Right renal pelvis (tissue), 4 donors: ENCODE measurements at places on chromosomes 12 and 14.

DNA sequence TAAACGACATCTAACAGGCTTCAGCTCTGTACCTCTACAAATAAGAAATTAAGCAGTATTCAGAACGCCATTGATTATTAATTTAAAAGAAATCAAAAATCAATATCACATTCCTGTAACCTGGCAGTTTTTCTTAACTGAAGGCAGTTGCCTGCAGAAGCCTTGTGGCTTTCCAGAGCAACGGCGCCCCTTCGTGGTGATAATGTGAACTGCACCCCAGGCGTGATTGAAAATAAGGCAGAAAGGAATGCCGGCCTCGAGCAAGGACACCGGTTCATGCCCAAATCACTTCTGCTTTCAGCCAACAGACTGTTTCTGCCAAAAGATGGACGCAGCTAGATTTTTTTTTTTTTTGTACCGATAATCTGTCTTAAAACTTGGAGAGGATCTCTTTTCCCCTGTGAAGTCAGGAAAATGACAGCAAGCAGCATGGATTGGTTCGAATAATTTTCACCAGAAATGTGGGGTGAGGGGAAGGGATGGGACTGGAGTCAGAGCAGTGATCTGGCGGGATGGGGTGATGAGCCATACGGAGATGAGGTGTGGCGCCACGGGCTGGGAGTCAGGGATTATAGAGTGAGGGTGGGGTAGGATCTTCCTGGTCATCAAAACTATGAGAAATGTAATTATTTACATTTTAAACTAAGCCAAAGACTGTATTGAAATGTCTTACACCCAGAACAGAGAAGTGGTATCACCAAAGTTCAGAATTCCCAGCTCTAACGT is 473.0 kb downstream of the DPF3 start:
- peak; percentile 63 for DNase-seq

DNA sequence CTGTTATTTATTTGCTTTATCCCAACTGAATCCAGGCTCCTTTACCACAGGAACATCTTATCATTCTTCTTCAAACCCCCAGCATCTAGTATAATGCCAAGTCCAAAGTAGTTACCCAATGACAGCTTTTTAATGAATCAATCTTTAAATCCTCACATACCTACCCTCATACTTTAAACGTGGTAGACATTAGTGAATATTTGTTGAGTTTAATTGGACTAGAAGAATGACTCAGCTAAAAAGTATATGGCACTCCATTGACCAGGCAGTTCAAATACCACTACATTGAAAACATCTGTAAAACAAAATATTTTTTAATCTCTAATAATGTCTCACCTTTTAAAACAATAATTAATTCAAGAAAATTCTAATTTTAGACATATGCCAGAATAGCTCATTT is 98.1 kb downstream of the ZFC3H1 start:
- DNase-seq = no peak

- no peak for DNase-seq
Measured at GRCh38 chr12:15851045-15851620, 31.1 kb upstream of the STRAP start.

DNA sequence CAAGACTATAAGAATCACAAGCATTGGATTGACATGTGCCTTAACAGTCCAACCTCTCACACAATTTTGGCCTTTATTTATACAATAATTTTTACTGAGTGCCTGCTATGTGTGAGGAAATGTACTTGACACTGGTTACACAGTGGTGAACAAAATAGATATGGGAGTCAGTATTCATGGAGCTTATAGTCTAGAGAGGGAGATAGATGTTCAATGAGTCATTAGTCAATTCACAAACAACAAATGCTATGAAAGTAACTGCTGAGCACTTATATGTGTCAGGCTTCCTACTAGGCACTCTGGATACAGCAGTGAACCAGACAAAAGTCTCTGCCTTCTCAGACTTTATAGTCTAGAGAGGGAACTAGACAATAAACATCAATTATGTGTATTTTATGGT is 3.7 kb downstream of the CFAP54 start:
- no peak for DNase-seq

GRCh38 chr12:102022286-102022685 is 39.5 kb downstream of the WASHC3 start:
- DNase-seq = no peak

GRCh38 chr14:63032076-63032475 is 13.2 kb downstream of the KCNH5 start:
- no peak for DNase-seq

DNA sequence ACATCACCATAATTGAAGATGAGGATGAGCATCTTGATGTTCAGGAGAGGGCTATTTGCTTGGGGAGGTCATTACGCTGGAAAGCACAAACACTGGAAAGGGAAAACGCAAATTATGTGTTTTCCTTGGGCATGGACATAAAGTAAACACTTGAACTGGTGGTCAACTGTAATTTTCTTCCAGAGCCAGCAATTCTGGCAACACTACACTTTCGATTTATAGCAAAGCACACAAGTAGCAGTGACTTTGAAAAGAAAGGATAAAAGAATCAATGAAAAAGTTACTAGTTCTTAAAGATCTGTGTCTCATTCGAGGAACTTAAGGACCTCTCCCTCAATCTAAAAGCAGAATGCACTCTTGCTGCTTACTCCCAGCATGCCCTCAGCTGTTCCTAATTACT is 2.2 kb downstream of the CLEC14A start:
- no peak for DNase-seq

DNA sequence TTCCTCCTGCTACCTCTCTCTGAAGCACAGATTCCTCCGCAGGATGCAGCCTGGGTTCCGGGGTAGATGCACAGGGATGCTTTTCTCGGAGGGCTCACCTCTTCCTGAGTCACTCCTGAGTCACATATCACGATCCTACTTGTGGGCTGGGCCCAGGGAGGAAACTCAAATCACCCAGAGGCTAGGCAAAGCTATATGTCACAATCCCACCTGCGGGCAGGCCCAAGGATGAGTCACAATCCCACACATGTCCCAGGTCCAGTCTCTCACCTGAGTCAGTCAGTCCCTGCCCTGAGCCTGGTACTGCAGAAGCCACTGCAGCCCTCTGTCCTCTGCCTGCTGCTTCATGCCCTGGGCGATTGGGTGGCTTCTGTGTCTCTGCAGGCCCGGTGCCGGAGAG is 149.0 kb upstream of the GSC start:
- DNase-seq = no peak

- no peak for DNase-seq
Measured at GRCh38 chr14:68247676-68248268, 428.2 kb downstream of the RAD51B start.

DNA sequence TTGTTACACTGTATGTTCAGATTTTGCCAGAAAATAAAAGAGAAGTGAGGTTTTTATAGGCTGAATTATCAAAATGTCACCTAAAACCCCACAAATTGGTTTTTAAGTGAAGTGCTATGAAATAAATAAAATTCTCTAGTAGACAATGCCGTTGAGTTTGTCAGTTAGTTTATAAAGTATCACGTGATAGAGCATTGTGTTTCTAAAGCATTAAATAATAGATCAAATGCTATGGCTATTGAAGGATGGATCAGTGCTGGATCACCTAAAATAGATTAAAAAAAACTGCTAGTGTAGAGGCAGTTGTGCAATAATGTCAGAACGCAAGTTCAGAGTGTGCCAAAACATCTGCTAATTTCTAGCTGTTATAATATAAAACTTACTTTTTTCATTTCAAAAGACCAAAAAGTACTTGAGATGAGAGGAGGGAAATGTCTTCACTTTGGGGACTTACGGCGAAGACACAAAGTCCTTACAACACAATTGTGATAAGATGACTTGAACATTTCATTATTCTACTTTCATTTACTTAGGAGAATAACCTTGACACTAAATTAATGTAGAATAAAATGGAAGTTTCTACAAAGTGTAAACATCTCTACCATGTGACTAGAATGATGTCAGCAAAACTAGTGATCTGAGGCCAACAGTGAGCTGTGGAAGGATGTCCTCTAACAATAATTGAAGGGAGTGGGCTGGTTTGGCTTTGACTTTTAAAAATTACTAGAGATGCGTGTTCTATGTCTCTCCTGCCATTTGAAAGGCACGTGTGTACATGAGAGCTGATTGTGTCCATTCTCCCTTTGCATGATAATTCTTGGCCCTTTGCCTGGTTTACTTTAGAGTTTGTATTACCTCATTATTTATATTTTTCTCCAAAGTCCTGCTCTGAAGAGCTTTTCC is 154.4 kb upstream of the PDE3A start:
- no peak for DNase-seq

DNA sequence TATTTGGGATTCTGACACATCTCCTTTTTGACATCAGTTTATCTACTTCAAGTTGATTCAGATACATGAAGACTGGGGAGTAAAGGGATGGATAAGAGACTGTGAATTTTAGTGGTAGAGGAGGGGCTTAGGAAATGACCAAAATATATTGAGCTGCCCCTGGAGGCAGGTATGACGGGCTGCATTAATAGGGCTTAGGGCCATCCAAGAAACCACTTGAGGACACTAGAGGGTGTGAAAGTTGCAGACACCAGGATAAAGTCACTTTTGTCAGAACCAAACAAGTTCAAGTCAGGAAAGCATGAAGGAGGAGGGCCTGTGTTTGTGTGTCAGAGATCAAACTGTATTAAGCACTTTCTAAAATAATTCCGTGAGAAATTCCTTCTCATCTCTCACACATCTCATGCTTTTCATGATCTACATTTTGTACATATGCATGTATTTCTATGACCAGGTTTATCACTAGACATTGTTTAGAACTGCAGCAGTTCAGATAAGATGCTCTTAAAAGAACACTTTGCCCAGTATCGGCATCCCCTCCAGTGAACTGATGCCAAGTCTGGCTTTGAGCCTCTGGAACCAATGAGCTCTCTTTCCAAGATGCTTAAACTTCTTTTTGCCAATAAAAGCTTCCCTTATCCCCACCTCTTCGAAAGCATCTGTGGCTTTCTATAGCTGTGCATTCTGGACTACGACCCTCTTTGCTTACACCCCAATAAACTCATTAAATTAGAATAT is 136.9 kb downstream of the SLC38A1 start:
- DNase-seq = no peak

DNA sequence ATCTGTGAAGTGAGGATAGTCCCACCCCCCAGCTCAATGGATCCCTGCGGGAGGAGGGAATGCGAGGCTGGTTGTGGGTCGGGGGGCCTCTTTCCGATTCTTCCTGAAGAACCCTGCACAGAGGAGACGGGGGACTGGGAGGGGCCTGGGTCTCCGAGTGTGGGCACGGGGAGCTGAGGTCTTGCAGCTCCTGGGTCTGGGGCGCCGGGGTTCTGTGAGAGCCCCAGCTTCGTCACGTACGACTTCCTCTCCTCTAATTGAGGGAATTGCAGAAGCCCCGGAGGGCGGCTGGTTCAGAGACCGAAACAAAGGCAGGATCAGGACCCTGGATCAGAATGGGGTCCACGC is 66.6 kb downstream of the DIO3 start:
- no peak for DNase-seq

GRCh38 chr12:47812797-47813510 is 6.7 kb downstream of the HDAC7 start:
- no peak for DNase-seq

GRCh38 chr14:23403908-23404307 is 4.2 kb downstream of the MYH6 start:
- DNase-seq = no peak

DNA sequence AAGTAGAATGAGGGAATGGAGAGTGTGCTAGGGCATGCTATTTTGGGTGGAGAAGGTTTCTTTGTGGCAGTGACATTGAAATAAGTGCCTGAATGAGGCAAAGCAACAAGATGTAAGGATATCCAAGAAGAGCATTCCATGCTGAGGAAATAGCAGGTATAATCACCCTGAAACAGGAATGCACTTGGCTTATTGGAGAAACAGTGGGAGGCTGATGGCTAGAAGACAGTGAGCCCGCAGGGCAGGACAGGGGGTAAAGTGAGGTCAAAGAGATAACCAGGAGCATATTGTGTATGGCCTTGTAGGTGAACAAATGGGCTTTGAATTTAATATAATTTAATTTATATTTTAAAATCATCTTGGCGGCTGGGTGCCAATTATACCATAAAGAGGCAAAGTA is 877.0 kb downstream of the DIO2 start:
- DNase-seq = no peak

GRCh38 chr14:32572867-32573150 is 243.7 kb downstream of the AKAP6 start:
- no peak for DNase-seq

DNA sequence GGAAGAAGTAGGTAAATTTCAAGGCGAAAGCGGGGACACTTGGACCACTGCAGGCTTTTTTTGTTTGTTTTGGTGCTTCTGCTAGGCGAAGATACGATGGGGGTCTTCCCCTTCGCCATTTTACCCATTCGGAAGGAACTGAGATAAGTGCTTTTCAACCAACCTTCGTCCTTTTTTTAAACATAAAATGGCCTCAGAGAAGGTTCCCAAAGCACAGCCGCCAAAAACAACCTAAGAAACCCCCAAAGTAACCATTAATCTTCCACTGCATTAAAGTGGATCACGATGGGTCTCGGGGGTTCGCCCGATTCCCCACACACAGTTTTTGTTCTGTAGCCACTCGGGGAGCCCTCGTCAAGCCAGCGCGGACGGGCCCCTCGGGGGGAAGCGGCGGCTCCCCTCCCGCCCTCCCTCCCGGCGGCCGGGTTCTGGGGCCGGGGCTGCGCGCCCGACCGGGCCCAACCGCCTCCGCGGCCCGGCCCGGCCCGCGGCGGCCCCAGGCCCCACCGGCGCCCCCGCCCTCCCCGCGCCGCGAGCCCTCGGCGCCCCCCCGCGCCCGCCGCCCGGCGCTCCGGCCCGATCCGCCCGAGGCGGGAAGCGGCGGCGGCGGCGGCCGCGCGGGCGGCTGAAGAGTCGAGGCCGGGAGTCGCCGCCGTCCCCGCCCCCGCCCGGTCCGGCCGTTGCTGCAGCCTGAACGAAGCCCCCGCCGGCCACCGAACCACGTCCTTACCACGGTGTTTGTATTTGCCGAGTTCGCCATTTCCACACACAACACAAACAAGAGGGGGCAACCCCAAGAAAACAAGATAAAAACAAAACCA is 790 bp downstream of the GTF2A1 start:
- DNase-seq = no peak

- peak; percentile 48 for DNase-seq
Measured at GRCh38 chr12:69415471-69416275, 54.5 kb upstream of the FRS2 start.

GRCh38 chr14:50062438-50063085 is 53.8 kb downstream of the VCPKMT start:
- no peak for DNase-seq

GRCh38 chr14:89040460-89041256 is 216.2 kb downstream of the TTC8 start:
- peak; percentile 82 for DNase-seq
